ENCODE measurements at places on chromosomes 1 and 21.

GRCh38 chr1:201921952-201922558 lies 24.3 kb downstream of the LMOD1 start:
- DNase-seq = no peak

DNA sequence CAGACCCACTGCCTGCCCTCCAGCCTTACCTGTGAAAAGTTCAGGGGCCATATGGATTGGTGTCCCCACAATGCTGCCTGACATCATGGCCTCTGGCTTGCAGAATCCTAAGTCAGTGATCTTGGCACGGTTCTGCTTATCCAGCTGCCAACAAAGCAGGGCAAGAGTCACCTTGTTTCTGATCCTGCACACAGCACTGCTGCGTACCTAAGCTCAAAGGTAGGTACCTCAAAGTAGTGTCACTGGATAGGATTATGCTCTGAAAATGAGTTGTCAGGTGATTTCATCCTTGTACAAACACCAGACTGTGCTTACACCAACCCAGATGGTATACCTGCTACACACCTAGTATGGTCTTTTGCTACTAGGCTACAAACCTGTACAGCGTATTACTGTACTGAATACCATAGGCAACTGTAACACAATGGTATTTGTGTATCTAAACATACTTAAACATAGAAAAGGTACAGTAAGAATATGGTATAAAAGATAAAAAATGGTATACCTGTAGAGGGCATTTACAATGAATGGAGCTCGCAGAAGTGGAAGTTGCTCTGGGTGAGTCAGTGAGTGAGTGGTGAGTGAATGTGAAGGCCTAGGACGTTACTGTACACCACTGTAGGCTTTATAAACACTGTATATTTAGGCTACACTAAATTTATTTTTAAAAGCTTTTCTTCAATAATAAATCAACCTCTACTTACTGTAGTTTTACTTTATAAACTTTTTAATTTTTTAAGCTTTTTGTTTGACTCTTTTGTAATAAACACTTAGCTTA lies 29.1 kb upstream of the RBBP5 start:
- DNase-seq = no peak

- no peak for DNase-seq
These were observed 8.6 kb downstream of the NR5A2 start for GRCh38 chr1:200035956-200036618.

GRCh38 chr1:94245747-94246438 lies 8.5 kb upstream of the ARHGAP29 start:
- DNase-seq = no peak

- DNase-seq = no peak
These were observed 14.6 kb downstream of the TENT5C start for GRCh38 chr1:117620440-117620839.

- DNase-seq = no peak
These were observed 33.8 kb upstream of the ELAVL4 start for GRCh38 chr1:50074931-50075330.

GRCh38 chr1:56189946-56190805 lies 389.2 kb downstream of the PLPP3 start:
- DNase-seq = no peak

- no peak for DNase-seq
These were observed 5.5 kb downstream of the MTR start for GRCh38 chr1:236800623-236801022.

DNA sequence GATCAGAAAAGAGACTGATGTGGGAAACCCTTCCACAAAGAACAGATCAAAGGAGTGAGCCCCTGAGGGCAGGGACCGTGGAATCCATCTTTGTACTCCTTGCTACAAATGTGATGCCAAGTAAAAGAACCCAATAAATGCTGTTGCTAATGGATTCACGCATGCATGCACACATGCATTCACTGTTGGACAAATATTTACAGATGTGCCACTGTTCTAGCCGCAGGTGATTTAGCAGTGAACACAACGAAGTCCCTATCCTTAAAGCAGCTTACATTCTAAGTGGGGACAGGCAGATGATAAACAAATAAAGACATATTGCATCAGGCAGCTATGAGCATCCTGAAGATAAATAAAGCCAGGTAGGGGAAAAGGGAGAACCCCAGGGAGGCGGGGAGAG lies 67.8 kb downstream of the ITPKB start:
- DNase-seq = no peak

DNA sequence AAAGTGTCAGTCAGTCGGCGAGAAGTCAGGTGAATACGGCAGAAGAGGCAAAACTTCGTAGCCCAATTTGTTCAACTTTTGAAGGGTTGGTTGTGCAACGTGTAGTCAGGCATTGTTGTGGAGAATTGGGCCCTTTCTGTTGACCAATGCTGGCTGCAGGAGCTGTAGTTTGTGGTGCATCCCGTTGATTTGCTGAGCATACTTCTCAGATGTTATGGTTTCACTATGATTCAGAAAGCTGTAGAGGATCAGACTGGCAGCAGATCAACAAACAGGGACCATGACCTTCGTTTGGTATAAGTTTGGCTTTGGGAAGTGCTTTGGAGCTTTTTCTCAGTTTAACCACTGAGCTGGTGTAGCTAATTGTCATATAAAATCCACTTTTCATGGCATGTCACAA lies 190.2 kb upstream of the ADAMTS5 start:
- DNase-seq = no peak

- no peak for DNase-seq
These were observed 17.0 kb upstream of the RUNX3 start for GRCh38 chr1:24946861-24947658.

DNA sequence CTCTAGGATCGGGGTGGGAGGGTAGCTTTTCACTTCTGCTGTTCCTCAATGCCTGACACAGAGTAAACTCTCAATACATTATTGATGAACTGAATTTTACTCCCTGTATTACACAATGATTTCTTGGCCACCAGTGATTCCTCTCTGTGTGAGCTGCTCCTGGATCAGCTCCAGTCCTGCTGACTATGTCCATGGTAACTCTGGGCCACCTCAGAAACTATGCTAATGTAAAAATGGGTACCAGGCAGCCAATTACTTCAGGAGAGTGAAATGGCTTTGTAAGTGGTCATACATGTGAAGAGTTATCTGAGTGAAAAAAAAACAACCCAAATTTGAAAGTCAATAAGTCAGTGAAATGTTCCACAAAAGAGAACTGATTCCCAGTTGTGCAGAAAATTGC lies 311.0 kb downstream of the KCNH1 start:
- no peak for DNase-seq

GRCh38 chr1:211336775-211337174 lies 10.1 kb downstream of the TRAF5 start:
- DNase-seq = no peak

GRCh38 chr1:244155661-244156060 lies 104.6 kb downstream of the ZBTB18 start:
- no peak for DNase-seq

DNA sequence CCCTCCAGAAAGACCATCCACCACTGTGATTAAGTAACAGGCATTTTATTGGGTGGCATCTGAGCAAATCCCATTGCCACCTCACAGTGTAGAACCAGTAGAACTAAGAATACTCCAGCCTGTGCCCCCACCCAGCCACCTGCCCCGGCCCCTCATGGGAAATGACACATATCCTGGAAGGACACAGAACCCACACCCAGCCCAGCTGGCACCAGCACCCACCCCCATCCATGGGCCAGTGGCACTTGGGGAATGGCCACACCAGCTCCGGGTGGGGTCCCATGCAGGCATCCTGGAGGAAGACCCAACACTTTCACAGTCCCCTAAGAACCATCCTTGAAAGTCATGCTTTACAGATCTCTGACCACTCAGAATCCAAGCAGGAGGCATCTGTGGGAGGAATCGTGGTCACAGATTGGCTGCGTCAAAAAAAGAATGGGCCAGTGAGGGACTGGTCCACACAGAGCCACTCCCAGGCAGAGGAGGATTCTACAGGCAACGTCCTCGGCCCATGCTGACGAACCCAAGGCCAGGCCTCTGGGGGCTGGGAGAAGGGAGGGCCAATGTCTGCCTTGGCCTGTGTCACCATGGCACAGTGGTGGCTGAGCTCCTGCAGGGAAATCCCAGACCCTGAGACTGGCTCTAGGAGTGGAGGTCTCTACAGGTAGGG lies 12.1 kb upstream of the TAS1R2 start:
- no peak for DNase-seq

DNA sequence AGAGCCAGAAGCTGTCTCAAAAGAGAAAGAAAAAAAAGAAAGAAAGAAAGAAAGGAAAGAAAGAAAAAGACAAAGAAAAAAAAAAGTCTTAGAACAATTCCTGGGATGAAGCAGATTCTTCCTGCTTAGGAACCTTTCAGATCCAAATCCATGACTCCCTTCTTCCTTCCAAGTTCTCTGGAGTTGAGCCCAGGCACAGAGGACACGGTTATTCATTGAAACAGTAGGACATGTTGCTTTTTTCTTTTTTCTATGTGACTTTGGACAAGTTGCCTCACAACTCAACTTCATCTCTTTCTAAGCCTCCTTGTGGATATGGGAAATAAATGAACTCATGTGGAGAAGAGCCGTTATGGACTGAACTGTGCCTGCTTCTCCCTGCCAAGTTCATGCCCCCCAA lies 14.7 kb upstream of the TNFRSF8 start:
- DNase-seq = no peak

DNA sequence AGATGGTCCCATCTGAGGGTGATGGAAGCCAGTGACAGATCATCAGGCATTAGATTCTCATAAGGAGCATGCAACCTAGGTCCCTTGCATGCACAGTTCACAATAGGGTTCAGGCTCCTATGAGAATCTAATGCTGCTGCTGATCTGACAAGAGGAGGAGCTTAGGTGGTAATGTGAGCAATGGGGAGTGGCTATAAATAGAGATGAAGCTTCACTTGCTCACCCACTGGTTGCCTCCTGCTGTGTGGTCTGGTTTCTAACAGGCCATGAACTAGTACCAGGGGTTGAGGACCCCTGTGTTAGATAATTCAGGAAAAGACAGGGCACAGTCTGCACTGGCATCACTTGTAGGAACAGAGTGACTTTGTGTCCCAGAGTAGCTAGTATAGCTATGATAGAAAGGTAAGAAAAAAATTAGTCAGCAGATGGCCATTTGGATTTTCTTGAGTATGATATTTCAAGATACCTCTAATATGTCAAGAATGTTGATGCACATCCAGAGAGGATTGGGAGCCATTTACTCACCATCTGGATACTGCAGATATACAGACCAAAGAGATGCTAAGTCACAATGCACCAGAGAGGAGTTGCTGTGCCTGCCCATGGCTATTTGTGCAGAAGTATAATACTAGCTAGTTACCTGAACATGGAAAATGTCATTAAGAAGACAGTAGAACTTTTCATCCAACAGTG lies 53.6 kb downstream of the ADCY10 start:
- no peak for DNase-seq

DNA sequence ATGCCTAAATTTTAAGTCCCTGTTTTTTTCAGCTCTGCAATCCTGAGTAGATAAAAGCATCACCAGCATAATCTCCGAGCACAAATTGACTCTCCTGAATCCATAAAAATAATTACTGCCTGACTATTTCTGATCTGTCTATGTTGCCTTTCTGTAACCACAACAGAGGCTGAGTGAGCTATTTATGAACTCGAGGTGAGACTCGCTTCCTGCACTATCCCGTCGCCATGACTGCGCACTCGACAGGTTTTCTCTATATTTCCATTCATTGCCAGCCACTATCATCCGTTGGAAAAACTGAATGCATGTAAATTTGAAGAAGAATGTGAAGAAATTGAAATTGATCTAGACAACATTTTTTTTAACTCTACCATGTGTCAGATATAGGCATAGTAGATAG lies 897.2 kb downstream of the ADGRL2 start:
- DNase-seq = no peak

GRCh38 chr1:96730574-96731298 lies 9.2 kb downstream of the PTBP2 start:
- DNase-seq = no peak

DNA sequence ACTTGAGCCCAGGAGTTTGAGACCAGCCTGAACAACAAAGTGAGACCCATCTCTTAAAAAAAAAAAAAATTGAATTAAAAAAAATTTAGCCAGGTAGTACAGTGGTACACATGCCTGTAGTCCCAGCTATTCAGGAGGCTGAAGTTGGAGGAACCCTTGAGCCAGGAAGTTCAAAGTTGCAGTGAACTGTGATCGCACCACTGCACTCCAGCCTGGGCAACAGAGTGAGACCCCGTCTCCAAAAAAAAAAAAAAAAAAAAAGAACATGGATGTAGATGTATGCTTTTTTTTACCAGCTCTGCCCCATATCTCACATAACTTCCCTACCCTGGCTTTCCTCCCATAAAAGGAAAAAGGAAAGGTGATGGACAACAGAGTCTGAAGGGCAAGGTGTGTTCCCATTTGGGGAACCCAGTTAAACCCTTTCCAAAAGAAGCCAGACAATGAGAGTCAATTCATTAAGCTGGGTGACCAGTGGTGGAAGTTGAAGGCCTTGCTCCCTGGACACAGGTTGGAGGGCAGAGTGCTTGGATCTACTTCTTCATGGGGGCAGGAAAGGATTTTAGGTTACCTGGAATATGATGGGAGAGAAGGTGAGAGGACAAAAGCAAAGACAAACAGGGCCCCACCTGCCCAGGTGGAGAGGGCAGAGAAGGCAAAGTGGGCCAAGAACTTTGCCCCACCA lies 2.9 kb downstream of the KRTCAP2 start:
- DNase-seq = no peak

- DNase-seq = no peak
These were observed 32.3 kb downstream of the CCN1 start for GRCh38 chr1:85612704-85613361.

- DNase-seq = no peak
These were observed 3.0 kb upstream of the OR2C3 start for GRCh38 chr1:247539215-247539614.

DNA sequence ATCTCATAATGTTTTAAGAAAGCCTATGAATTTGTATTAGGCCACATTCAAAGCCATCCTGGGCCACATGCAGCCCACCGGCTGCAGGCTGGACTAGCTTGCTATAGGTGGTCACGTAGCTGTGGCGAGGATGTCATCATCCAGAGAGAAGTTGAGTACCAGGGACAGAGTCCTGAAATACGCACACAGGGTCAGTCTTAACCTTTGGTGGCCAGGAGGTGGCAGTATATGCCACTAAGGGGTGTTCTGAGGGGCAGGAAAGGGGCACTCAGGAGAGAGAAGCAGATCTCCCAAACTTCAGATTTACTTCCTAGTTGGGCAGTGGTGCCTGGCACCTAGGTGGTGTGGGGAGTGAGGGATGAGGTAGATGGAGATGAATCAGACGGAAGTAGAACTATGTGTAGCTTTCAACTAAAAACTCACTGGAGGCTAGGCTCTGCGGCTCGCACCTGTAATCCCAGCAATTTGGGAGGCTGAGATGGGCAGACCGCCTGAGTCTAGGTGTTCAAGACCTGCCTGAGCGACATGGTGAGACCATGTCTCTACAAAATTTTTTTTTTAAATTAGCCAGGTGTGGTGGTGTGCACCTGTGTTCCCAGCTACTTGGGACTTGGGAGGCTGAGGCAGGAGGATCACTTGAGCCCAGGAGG lies 16.3 kb upstream of the CDK18 start:
- peak; percentile 36 for DNase-seq

DNA sequence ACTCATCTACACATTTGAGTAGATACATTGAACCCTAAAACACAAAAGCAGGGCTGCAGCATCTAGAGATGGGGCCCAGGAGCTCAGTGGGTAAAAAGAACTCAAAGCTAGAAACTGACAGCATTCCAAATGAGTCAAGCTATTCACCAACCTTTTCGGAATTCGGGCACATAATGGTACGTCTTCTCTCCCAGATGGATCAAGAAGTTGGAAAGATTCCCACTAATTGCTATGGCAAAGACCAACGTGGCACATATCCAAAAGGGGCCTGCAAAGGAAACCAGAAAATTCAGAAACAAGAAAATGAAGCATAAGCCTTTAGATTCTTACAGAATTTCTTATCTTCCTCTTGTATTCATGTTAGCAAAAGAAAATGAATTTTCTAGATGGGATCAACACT lies 18.4 kb downstream of the YIPF1 start:
- no peak for DNase-seq

All from activated CD4-positive, alpha-beta T cell treated with anti-CD3 and anti-CD28 coated beads for 4 hours (primary cell).